ENCODE measurements at places on chromosomes 1 and 21.

- DNase-seq: peak; percentile 96
Observed at GRCh38 chr1:18956193-18957135, at the start of gene IFFO2. TSS of gene IFFO2 (minus strand) at chr1:18956676. CDS start at chr1:18956332, 344 bp downstream.

GRCh38 chr1:22225858-22226589 lies 83.1 kb upstream of the WNT4 start:
- no peak for DNase-seq

GRCh38 chr1:107762751-107763390 lies 202.1 kb downstream of the VAV3 start:
- DNase-seq: no peak

DNA sequence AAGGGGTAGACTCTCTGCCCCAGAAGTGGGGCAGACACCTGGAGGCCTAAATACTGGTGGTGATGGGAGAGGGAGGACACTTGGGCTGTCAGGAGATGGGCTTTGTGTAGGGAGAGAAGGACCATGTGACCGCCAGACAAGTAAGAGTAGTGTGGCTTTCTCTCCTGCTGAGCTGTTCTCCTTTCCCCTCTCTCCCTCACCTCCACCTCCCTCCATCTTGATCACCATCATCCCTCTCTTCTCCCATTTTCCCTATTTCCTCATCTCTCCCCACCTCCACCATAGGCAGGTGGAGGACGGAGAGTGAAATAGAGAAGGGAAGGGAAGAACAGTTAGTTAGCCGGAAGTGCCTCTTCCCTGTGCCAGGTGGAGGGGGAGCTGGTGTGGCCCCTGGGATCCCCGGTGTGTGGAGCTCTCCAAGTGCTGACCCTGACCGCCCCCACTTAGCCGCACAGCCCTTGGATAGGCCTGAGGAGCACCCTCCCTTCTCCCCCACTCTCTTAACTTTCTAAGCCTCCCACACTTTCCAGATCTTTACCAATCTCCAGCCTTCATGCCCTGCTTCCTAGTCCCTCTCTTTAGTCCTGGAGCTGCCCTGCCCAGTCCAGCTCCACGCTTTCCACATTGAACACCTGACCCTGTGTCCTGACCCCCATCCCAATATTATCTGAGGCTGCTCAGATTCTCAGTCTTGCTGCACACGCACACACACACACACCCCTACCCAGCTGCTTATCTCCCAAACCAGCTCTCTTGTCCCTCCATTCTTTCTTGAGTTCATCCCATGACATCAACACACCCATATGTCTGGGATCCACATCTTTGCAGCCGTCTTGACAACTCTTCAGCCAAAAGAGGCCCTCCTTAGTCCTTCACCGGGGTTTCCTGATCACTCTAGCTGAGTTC lies 1.5 kb downstream of the CELF3 start:
- DNase-seq: no peak

- peak; percentile 34 for DNase-seq
Observed at GRCh38 chr1:48236716-48237470, 14.4 kb downstream of the SLC5A9 start.

DNA sequence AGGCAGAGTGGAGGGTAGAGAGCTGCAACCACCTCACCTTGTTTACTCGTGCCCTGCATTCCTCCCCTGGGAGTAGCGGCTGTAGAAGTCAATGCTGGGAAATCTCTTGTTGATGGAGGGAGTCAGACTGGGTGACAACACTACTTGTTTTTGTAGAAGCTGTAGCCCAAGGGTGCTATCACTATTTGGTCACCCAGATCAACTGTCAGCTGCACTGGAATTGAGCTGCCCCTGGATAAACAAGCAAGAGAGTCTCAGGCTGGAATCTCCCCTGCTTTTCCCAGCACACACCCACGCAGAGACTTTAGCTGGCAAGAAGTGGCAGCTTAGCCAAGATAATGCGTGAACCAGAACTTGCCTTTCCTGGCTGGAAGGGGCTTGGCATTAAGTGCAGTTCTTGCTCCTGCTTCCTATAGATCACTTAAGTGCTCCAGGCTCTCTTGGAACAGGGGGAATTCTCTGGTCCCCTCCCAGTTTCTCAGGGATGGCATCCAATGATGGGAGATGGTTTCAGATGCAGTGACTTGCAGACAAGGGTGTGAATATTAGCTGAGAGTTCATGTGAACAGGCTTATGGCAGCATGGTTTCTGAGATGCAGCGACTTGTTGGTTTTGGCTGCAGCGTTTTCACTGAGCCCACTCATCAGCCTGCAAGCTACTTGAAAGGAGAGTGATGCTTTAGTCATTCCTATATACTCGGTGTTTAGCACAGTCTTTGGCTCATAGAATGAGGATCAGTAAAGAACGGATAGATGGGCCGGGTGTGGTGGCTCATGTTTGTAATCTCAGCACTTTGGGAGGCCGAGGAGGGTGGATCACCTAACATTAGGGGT lies 16.8 kb downstream of the ATP2B4 start:
- no peak for DNase-seq

DNA sequence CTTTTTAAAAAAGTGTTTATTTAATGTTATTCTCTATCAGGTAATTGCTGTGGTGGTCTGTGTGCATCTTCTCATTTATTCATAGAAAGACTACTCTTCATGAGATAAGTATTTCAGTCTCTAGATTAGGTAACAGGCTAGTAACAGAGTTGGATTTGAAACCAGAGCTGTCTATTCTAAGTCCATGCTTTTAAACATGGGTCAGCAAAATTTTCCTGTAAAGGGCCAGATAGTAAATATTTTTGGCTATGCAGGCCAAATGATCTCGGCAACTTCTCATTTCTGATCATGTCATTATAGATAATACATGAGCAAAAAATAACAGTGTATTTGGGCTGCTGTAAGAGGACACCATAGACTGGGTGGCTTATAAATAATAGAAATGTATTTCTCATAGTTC lies 485.6 kb upstream of the ZRANB2 start:
- DNase-seq: no peak

DNA sequence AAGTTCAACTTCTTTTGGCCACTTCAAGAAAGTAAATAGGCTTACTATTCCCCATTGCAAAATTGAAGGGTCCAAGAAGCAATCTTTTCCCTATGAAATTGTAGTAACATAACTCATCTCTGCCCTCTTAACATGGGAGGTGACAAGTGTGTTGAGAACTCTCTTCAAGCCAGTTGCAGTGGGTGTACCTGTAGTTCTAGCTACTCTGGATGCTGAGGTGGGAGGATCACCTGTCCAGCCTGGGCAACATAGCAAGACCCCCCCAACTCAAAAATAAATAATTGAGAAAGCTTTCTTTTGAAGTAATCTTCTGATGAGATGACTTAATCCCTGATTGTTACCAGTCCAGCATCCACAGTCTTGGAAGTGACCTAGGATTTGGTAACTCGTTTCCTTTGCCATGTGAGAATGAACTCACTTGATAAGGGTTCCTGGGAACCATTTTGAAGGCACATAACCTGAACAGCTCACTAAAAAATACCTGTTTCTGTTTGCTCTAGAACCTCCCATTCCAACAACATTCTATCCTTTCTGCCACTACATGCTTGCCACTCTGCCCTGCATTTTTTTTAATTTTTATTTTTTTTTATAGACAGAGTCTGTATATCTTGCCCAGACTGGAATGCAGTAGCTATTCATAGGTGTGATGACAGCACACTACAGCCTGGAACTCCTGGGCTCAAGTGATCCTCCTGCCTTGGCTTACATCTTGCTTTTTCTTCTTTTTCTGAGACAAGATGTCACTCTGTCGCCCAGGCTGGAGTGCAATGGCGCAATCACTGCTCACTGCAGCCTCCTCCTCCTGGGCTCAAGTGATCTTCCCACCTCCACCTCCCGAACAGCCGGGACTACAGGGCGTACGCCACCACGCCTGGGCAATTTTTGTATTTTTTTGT lies 1.4 kb upstream of the IPO9 start:
- no peak for DNase-seq

DNA sequence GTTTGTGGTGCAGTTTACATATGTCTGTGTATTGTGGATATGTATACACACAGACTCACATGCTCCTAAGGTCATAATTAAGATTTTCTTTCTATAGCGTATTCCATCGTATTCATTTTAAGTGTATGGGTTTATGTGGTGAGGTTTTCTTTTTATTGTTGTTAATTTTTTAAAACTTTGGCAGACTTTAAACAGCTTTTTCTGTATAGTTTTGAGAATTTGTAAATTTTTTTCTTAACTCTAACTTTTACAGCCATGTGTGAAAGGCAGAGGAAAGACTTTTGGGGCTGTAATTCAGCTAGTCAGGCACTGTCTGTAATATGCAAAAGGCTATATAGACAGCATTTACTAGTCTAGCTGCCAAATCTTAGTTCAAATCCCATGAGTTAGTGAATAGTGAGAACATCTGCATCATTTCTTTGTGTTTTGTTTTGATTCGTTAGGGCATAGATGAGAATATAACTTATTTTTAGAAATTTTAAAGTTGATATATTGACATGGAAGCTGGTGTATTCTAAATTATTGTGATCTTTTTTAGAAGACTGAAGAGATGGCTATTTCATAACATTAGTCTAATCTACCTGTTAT lies 2.3 kb downstream of the MAGI3 start:
- no peak for DNase-seq

- peak; percentile 97 for DNase-seq
Observed at GRCh38 chr1:234656944-234657654, 47.1 kb upstream of the IRF2BP2 start.

Data from inflammatory macrophage (primary cell).